ENCODE measurements at places on chromosomes 5 and 9.

DNA sequence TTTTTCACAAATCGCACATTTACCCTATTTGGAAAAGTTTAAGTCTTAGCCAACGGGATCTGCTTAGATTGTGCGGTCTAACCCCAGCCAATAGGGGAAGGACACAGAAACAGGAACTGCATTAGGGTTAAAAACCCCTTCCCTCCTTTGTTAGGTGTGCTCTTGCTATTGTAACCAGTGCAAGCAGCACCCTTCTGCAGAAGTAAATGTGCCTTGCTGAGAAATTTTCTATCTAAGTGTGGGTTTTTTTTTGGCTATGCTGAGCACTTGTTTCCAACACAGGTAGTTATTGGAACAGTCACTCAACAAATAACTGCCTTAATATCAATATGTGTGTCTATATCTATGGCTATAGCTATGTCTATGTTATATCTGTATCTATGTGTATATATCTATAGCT, 190.0 kb downstream of the TRIM32 start:
- DNase-seq, result no peak

GRCh38 chr9:21875893-21876292, 73.5 kb downstream of the MTAP start:
- no peak for DNase-seq

- DNase-seq, result no peak
Observed at GRCh38 chr9:133876144-133876543, 116.0 kb downstream of the VAV2 start.

DNA sequence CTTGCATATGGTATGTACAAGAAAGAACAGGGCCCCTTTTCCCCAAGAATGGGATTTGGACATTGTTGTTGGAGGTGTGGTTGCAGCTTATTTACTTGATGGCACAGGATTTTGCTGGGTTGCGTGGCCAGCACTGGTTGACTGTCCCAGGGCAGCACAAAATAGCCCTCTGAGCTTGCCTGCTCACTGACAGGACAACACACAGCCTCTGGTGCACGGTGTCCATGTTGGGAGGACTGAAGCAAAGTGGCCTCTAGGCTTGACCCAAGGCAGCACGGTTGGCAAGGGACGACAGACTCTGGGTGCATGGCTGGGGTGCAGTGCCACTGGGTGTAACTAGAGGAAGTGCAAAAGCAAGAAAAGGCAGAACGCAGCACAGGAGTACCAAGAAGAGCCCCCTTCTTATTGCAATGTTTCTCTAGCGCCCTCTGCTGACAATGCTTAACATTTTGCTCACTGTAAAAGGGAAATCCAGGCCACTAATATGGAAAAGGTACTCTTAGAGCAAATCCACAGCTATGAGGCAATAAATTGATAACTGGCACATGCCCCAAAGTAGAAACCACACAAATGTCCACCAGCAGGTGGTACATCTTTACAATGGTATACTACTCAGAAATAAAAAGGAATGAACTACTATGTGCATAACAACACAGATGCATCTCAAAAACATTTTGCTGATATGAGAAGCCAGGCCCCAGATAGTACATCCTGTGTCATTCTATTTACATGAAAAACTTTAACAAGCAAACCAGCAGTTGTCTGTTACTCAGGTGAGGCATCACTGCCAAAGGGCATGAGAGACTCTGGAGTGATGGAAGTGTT, 47.4 kb upstream of the BARX1 start:
- no peak for DNase-seq

GRCh38 chr9:120931231-120932085, 4.9 kb upstream of the TRAF1 start:
- peak; percentile 72 for DNase-seq

DNA sequence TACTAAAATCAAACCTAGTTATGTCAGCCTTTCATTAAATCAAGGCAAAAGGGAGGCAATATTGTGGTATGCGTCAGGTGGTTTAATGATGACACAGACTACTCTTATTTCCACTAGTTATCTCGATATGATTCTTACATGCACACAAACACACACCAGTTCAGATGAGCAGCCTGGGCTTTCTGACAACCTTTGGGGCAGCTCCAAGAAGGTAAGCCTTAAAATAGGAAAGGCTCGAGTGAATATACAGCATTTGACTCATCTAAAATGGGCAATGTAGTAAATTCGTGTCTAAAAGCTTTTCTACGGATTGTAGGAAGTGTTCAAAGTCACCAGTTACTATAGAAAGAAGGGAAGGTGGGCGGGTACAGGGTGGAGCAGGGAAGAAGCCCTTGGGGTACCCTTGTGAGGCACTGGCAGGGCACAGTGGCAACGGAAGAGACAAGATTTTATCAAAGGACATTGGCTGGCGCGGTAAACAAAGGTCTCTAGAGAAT, 1.9 kb downstream of the ANKH start:
- DNase-seq, result peak; percentile 59

DNA sequence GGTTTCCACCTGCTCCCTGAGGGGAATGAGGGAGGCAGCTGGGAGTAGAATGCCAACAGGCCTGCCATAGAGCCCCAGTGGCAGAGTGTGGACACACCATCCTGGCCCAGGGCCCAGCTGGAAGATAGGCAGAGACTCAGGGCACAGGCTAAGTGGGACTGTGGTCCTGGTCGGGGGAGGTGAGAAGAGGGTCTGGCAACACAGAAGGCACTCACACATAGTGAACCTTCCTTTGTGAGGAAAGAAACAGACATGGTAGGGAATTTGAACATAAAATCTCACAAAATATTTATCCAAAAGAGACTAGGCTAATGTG, 41.2 kb downstream of the WDR36 start:
- DNase-seq, result no peak

DNA sequence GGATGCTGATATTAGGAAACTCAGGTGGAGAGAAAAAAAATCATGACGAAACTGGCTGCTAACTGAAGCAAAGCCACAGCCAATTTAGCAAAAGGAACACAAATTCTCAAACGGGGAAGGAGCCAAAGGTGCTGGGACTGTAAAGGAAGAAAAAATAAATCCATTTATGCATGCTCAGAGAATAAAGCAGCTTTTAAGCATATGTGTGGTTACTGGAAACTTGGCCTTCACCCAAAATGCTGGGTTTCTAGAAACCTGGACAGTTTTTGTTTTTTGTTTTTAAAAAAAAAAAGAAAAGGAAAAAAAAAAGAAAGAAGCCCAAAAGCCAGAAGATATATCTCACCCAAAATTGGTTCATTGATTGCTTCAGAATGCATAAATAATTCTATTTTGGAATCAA, 8.0 kb downstream of the WHRN start:
- DNase-seq, result no peak

DNA sequence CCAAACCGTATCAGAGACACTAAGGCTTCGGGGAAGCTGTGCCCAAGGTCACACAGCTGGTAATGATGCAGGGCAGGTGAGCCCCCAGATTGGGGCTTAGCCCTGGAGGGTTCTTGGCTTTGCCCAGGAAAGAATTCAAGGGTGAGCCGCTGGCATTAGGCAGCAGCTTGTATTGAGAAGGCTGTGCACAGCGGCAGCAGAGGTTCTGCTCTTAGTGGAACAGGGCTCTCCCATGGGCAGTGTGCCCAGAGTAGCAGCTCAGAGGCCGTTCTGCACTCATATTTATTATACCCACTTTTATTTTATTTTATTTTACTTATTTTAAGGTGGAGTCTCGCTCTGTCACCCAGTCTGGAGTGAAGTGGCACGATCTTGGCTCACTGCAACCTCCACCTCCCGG, 85.8 kb upstream of the IER5L start:
- no peak for DNase-seq

GRCh38 chr9:38334234-38334633, 58.3 kb upstream of the ALDH1B1 start:
- DNase-seq, result no peak

DNA sequence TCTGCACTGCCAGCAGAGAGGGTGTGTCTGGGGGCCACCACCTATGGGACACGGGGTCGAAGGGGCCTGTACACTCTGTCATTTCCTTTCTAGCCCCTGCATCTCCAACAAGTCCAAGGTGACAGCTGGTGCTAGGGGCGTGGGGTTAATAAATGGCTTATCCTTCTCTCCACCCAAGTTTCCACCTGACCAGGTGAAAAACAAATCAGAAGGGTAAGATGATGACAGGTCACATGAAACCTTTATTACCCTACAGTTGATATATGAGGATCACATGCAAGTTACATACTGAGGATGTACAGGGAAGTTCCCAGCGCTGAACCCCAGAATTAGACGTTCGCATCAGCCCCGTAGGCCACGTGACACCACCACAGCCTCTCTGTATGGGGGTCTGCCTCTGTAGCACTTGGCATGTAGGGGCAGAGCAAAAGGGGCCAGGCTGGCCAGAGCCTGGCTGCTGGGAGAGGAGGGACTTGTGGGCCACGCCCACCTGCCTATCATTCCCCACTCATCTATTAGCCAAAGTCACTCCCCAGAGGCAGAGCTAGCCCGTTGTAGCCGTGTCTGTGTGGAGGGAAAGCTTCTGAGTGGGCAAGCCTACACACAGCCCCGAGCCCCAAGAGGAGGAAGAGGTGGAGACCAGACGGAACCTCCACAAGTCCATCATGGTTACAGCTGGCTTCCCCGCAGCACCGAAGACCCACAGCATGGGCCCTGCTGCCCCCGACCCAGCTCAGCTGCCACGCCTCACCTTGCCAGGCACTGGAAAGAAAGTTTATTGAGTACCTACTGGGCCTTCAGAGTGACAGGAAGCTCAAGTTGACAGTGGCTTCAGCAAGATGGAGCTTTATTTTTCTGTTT, 2.2 kb downstream of the TMEM141 start:
- no peak for DNase-seq

DNA sequence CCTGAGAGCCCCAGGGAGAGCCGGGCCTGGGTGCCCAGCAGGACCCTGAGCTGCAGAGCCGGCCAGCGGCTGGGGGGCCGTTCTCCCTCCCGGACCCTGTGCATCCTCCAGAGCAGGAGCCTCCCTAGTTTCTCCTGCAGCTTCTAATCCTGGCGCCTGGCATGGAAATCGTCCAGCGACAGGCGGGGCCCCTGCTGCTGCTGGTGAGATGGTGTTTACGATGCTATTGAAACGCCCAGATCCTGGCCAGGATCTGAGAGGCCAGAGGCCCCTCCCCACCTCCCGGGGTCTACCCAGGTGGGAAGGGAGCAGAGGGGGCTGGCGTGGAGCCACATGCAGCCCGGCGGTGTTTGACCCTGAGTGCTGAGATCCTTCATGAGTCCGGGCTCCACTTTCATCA, 38.2 kb upstream of the CEP72 start:
- DNase-seq, result no peak

GRCh38 chr9:4558371-4558998, 68.2 kb downstream of the SLC1A1 start:
- DNase-seq, result no peak

- DNase-seq, result no peak
Observed at GRCh38 chr5:116732591-116732990, 158.0 kb upstream of the SEMA6A start.

DNA sequence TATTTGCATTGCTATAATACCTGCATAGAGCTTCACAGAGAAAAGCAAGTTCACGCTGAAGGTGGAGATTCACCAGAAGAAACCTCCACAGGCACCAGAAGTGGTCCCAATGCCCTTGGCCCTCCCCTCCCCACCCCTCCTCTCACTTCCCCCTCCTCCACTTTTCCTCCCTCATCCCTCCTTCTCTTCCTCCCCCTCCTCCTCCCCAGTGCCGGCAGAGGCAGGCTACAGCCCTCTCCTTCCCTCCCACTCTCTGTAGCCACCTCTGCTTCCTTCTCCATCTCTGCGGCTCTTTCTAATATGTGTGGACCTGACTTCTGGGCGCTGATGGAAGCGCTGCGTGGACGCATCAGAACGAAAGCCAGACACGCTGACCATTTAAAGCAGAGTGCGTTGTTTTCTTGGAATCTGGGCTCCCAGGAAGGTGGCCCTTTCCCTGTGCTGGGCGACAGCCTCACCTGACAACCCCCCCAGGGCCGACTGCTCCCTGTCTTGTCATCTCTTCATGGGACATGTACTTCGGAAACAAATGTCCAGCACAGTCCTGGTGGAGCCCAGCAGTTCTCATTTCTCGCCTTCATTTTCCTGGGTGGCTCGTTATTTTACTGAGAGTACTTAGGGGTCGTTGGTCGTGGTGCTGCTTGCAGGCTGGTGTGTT, 29.5 kb downstream of the NDUFS6 start:
- DNase-seq, result no peak

DNA sequence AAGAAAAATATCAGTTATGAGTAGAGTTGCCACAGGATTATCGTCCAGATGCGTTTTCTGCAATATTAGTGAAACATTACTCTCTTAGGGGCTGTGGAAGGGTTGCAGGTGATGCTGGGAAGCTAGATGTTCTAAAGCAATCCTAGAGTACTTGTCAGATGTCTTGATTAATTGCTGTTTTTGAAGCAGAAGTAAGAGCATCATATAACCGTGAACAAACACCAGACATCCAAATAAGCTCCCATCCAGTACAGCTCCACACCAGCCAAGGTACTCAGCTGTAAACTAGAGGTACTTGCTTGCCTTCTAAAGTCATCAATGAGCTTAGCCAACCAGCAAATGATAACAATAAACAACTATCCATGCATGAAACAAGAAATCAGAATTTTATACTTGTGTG, 131.1 kb downstream of the ST8SIA4 start:
- DNase-seq, result no peak

DNA sequence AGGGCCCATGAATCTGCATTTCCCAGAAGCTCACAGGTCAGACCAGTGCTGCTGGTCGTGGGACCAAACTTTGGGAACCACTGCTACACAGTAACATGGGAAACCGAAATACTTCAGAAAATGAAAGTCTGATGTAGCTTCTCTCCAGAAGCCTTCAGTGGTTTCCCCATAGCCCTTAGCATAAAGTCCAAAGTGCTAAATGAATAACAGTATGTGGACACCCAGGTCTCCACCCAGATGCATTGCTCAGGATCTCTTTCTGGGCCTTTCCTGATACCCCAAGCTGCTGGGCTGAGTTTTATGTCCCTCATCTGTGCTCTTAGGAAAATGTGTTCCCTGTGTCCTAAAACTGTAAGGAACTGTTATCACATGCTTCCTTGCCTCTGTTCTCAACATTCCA, 100.4 kb downstream of the NFIB start:
- no peak for DNase-seq

- DNase-seq, result no peak
Observed at GRCh38 chr5:7897014-7897600, 28.2 kb downstream of the MTRR start.

- DNase-seq, result no peak
Observed at GRCh38 chr5:156327296-156327695, 332 bp downstream of the SGCD start.

- DNase-seq, result no peak
Observed at GRCh38 chr5:147906326-147907095, at the start of gene C5orf46. Gene C5orf46 (minus strand): TSS chr5:147906538. CDS start chr5:147906501, 37 bp downstream.

- no peak for DNase-seq
Observed at GRCh38 chr5:73352649-73353230, 95.8 kb downstream of the FOXD1 start.
